Stimulated activated CD4-positive, alpha-beta T cell treated with anti-CD3 and anti-CD28 coated beads, Interleukin-1b, Interleukin-23, amount 100 ng/mL, for 24 hours (primary cell): ENCODE measurements at places on chromosomes 11 and 22.

- DNase-seq, result no peak
These were observed 1354.5 kb downstream of the BRD1 start for GRCh38 chr22:48473202-48473601.

DNA sequence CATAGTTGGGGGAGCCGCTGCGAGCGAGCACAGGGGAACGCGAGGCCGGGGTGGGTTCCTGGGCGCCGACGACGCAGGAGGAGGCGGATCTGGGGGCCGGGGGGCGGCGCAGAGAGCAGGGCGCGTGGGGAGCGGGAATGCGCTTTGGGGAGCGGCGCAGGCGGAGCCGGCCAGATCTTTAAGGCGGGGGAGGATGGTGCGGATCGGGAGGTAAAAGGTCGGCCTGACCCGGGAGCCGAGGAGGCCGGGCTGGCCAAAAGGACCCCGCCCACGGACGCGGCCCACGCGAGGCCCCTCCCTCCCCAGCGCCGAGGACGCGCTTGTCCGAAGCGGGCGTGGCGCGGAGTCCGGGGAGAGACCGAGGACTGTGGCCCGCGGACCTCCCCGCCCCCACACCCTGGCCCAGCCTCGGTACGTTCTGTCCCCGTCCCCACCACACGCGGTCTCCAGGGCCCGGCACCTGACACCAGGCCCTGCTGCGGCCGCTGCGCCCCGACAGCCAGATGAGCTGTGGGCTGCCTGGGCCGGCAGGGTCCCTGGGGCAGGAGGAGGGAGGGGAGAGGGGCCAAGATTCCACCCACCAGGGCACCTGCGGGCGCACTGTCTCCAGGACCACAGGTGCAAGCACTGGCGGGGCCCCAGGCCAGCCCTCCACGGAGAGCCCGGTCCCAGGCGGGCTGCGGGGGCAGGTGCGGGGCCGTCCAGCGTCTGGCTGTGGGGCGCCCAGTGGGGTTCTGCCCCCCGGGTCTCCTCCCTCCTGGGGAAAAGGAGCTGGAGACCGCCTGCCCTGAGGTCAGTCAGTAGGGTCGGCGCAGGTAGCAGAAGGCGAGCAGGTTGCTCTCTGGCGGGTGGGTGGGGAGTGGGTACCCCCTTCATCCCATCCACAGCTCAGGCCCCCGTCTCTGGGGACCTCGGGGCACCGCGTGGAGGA is 10.9 kb downstream of the PIM3 start:
- peak; percentile 67 for DNase-seq

- no peak for DNase-seq
These were observed 339.0 kb downstream of the METTL15 start for GRCh38 chr11:28447226-28447625.

- DNase-seq, result no peak
These were observed 84.8 kb downstream of the TP53I11 start for GRCh38 chr11:44865866-44866272.
